ENCODE measurements at places on chromosomes 3 and 15.

DNA sequence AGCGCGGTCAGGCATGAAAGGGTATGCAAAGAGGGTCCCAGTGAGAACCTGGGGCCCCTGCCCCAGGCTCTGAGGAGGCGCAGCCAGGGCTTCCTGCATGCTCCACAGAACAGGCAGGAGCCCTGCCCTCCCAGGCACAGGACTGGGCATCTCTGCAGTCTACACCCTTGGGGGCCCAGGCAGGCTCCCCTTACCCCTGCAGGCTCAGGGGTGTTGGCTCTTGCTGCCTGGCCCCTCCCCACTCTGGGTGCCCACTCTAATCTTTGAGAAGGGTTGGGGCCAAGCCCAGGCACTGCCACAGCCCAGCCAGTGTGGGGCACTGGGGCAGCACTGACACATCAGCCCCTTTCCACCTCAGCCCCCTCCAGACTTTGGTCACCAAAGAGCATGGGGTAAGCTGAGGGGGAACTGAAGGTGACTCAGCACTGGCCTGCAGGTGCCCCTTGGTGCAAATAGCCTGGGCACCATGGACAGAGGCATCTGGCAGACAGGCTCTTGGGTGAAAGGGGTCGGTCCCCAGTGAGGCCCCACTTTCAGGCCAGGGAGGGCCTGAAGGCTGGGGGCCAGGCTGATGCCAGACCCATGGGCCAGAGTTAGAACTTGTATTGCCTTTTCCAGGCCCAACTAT lies 73.4 kb downstream of the NPAP1 start:
- no peaks in the 10 kb centered on the region for H3K27me3 ChIP-seq
- no peak overlapping the region for H3K27ac ChIP-seq
- no peaks in the 10 kb centered on the region for H3K4me1 ChIP-seq
- H3K36me3 ChIP-seq, result no peaks in the 10 kb centered on the region

GRCh38 chr3:107850681-107851080 lies 240.2 kb downstream of the CD47 start:
- no peak for DNase-seq
- H3K4me3 ChIP-seq, result no peak overlapping the region
- H3K4me1 ChIP-seq, result no peaks in the 10 kb centered on the region

- no peak overlapping the region for H3K4me3 ChIP-seq
- no peak for DNase-seq
- H3K4me1 ChIP-seq, result no peaks in the 10 kb centered on the region
- H3K27me3 ChIP-seq, result no peaks in the 10 kb centered on the region
- no peak overlapping the region for H3K27ac ChIP-seq
Measured at GRCh38 chr3:126103121-126104027, 19.4 kb upstream of the SLC41A3 start.

GRCh38 chr3:9036404-9037131 lies 73.3 kb upstream of the RAD18 start:
- no peak overlapping the region for H3K4me3 ChIP-seq
- no peak for DNase-seq
- no peaks in the 10 kb centered on the region for H3K27me3 ChIP-seq
- H3K27ac ChIP-seq, result no peak overlapping the region

- DNase-seq, result no peak
- no peaks in the 10 kb centered on the region for H3K36me3 ChIP-seq
- H3K4me3 ChIP-seq, result no peak overlapping the region
Measured at GRCh38 chr3:97996988-97997387, 24.8 kb upstream of the RIOX2 start.

DNA sequence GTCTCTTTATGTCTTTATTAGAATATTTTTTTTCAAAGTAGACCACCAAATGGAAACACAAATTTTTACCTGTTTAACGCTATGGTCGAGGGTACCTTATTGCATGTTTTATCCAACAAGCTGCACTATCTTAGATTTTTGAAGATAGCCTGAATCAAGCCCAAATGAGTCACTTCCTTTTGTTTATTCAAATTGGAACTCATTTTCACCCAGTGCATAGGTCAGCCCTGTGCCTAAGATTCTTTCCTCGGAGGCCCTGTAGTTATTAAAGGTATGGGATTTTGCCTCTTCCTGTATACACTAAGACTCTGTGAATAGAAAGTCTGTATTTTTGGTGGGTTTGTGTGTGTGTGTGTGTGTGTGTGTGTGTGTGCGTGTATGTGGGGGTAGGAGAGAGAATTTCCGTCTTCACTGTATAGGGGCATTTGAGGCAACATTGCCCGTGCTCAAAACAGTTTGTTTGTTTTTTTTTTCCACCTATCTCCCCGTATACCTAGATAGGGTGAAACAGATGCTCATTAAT lies 358.0 kb upstream of the CADM2 start:
- no peaks in the 10 kb centered on the region for H3K36me3 ChIP-seq
- H3K4me1 ChIP-seq, result no peaks in the 10 kb centered on the region
- DNase-seq, result no peak
- H3K27me3 ChIP-seq, result no peaks in the 10 kb centered on the region
- H3K4me3 ChIP-seq, result no peak overlapping the region
- H3K27ac ChIP-seq, result no peak overlapping the region

- no peaks in the 10 kb centered on the region for H3K27me3 ChIP-seq
- no peaks in the 10 kb centered on the region for H3K36me3 ChIP-seq
- H3K4me1 ChIP-seq, result no peaks in the 10 kb centered on the region
- H3K27ac ChIP-seq, result no peak overlapping the region
- no peak overlapping the region for H3K4me3 ChIP-seq
Measured at GRCh38 chr3:144487011-144487410, 515.4 kb downstream of the DIPK2A start.

- no peaks in the 10 kb centered on the region for H3K27me3 ChIP-seq
- H3K4me3 ChIP-seq, result no peak overlapping the region
- no peak overlapping the region for H3K27ac ChIP-seq
- peaks cover 1% of the 10 kb centered on the region for H3K4me1 ChIP-seq
Measured at GRCh38 chr3:154247806-154248415, 76.4 kb downstream of the DHX36 start.

DNA sequence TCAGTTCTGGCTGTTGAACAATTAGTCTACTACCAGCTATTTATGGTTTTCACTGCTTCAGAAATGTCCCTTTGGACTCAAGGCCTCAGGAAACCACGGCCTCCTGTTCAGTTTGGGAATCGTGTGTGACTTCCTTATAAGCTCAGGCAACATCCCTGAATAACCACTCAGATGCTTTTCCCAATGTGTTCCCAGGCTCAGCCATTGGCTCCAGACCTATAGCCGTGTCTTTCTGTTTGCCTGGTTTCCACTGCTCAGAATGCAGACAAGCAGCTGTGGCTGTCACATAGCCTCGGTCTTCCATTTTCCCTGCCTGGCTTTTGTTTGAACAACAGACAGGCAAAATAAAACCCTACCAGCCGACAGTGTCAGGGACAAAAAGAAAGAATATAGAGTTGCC lies 63.2 kb upstream of the ATP2B2 start:
- DNase-seq, result no peak
- no peak overlapping the region for H3K4me3 ChIP-seq
- H3K4me1 ChIP-seq, result no peaks in the 10 kb centered on the region
- no peak overlapping the region for H3K27ac ChIP-seq
- no peaks in the 10 kb centered on the region for H3K36me3 ChIP-seq
- peaks cover 14% of the 10 kb centered on the region for H3K27me3 ChIP-seq

DNA sequence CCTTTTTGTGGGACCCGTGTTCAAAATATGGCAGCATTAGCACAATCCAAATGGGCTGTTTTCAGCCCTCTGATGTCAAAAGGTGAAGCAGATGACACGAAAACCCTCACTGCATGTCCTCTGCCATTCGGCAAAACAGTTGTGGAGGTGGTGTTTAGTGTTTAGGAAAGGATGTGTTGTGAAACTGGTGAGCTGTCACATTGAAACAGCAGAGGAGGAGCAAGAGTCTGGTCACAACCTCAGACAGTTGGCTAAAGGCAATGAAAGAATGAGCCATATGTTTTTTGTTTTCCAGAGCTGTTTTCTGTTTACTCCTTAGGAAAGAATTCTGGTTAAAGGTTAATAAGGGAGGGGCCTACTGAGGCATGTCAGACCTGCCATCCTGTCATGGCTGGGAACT lies 140.7 kb downstream of the VPS8 start:
- H3K4me1 ChIP-seq, result peaks cover 4% of the 10 kb centered on the region
- no peak for DNase-seq
- no peak overlapping the region for H3K27ac ChIP-seq
- H3K27me3 ChIP-seq, result no peaks in the 10 kb centered on the region
- no peak overlapping the region for H3K4me3 ChIP-seq

GRCh38 chr3:59749291-59749690 lies 699.5 kb upstream of the CFAP20DC start:
- peaks cover 9% of the 10 kb centered on the region for H3K36me3 ChIP-seq
- H3K27ac ChIP-seq, result no peak overlapping the region
- no peak overlapping the region for H3K4me3 ChIP-seq
- no peak for DNase-seq

GRCh38 chr3:178485756-178486155 lies 50.5 kb upstream of the KCNMB2 start:
- H3K27ac ChIP-seq, result no peak overlapping the region
- peaks cover 2% of the 10 kb centered on the region for H3K27me3 ChIP-seq
- no peak for DNase-seq

GRCh38 chr3:155560594-155560993 lies 184.3 kb downstream of the PLCH1 start:
- no peak for DNase-seq
- no peaks in the 10 kb centered on the region for H3K27me3 ChIP-seq
- H3K27ac ChIP-seq, result no peak overlapping the region
- H3K4me3 ChIP-seq, result no peak overlapping the region
- H3K4me1 ChIP-seq, result peaks cover under 1% of the 10 kb centered on the region
- H3K36me3 ChIP-seq, result no peaks in the 10 kb centered on the region

DNA sequence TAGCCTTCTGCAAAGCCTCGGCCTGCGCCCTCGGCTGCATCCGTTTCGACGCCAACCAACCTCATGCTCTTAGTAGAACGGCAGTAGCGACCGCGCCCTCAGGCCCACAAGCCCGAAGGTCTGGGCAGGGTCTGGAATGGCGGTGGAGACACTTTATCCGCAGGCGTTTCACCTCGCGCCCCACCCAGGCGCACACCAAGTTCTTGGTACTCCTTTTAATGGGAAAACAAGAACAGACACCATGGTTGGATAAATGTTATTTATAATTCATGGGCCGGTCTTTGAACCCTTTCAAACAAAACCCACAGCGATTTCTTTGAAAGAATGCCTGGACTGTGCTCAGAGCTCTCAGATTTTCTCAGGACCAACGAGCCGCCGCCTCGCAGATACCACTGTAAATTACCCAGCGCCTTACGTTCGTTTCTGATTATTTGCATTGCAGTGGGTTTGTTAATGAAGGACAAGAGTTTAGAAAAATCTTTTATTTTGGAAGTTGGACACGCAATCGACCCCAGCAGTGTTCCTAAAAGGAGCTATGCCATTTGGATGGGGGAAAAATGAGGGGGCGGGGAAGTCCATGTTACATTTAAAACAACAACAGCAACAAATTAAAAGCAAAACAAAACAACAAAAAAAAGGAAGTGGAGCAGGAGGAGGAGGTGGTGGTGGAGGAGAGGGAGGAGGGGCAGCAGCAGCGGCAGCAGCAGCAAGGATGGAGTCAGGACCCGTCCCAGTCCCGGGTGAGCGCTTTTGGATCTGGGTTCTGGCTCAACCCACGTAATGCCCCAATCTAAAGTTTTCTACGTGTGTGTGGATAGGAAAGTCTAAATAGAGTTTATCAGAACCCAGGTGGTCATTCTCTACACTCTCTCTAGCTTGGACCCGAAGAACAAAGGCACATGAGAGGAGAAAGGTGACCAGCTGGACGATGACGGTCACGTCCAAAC lies 993 bp upstream of the ISL2 start:
- no peak for DNase-seq
- peaks cover 74% of the 10 kb centered on the region for H3K27me3 ChIP-seq
- peak overlapping the region; percentile 69 for H3K4me3 ChIP-seq
- H3K36me3 ChIP-seq, result no peaks in the 10 kb centered on the region
- peak overlapping the region; percentile 59 for H3K27ac ChIP-seq

DNA sequence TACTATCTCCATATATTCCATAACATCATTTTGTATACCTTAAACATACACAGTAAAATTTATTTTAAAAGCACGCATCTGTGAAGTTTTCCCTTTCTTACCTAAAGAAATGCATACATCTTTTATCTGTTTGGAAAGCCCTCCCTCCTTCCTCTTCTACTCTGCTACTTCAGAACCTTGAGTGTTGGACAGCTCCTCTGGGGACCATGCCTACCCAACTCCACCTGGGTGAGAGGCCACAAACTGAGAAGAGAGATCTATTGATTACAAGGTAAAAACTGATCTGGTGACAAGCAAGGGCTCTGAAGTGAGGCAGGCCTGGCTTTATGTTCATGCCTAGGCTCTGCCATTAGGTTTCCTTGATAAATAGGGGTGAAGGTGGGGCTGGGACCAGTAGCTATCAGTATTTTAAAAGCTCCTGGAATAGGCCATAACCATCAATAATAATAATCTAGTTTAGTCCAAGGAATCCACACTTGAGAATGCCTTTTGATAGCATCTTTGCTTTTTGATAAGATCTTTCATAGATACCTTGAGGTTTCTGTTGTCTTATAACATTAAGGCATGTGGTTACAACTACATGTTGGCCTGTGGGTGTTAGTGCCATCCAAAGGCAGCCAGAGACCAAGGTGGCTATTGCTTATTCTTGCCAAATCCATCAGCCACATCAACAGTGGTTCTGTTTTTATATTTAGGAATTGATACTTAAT lies 148.8 kb downstream of the KCNMB2 start:
- H3K4me1 ChIP-seq, result no peaks in the 10 kb centered on the region
- no peak for DNase-seq
- H3K27ac ChIP-seq, result no peak overlapping the region

DNA sequence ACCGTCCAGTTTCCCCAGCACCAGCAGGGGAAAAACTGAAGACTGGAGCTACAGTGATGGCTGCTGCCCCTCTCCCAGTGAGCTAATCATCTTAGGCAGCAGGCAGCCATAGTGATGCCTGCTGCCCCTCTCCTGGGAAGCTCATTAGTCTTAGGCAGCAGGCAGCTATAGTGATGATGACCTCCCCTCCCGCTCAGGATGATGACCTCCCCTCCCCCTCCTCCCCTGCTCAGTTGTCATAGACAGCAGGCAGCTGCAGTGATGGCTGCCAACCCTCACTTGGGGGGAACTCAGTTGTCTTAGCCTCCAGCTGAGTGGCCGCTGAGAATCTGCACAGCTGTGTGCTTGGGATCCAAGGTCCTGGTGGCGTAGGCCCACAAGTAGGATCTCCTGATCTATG lies 80.9 kb upstream of the MANF start:
- H3K27ac ChIP-seq, result no peak overlapping the region
- H3K27me3 ChIP-seq, result peaks cover 1% of the 10 kb centered on the region
- no peaks in the 10 kb centered on the region for H3K4me1 ChIP-seq
- DNase-seq, result no peak
- no peak overlapping the region for H3K4me3 ChIP-seq
- peaks cover 7% of the 10 kb centered on the region for H3K36me3 ChIP-seq

GRCh38 chr15:99592145-99592791 lies 26.5 kb downstream of the MEF2A start:
- H3K4me3 ChIP-seq, result no peak overlapping the region
- DNase-seq, result no peak

- no peaks in the 10 kb centered on the region for H3K36me3 ChIP-seq
- peaks cover 3% of the 10 kb centered on the region for H3K27me3 ChIP-seq
- no peaks in the 10 kb centered on the region for H3K4me1 ChIP-seq
- no peak overlapping the region for H3K4me3 ChIP-seq
- DNase-seq, result no peak
- H3K27ac ChIP-seq, result no peak overlapping the region
Measured at GRCh38 chr3:144437989-144438388, 466.4 kb downstream of the DIPK2A start.

- DNase-seq, result no peak
- peaks cover 16% of the 10 kb centered on the region for H3K4me1 ChIP-seq
- peaks cover 5% of the 10 kb centered on the region for H3K36me3 ChIP-seq
- H3K27ac ChIP-seq, result no peak overlapping the region
- no peaks in the 10 kb centered on the region for H3K27me3 ChIP-seq
- no peak overlapping the region for H3K4me3 ChIP-seq
Measured at GRCh38 chr3:188198760-188199327, 44.9 kb downstream of the LPP start.
